ENCODE measurements at places on chromosomes 6 and 20. TPM values are rescaled to one million over a fixed set of nuclear protein-coding genes. Genes with fewer than 3 reads are reported as not detected.

The SAMD3 gene
- not detected for total RNA-seq

The PRDM13 gene
- not detected for total RNA-seq

The SLC22A3 gene
- total RNA-seq: 0.47 TPM

The MEI4 gene
- not detected for total RNA-seq

The HLA-DQA2 gene
- not detected for total RNA-seq
